Central memory CD4-positive, alpha-beta T cell (primary cell): ENCODE measurements at places on chromosomes 4 and X.

- peak; percentile 35 for DNase-seq
These were observed 9.0 kb upstream of the MAGEA8 start for GRCh38 chrX:149871940-149872339.

DNA sequence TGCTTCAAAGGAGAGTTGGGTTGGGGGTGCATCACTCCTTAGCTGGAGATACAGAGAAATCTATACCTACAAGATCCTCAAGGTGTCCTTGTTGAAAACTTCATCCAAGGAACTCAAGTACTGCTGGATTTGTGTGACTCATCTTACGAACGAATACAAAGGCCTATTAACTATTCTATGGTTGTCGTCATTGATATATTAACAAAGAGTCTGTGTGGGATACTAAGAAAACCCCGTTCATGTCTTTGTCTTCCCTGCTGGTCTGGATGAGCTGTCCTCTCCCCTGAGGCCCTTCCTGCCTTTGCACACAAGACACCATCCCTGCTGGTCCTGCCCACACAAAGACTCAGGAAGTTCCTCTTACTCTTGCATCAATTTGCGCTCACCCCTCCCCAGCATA, 54.9 kb upstream of the IRF2 start:
- no peak for DNase-seq

DNA sequence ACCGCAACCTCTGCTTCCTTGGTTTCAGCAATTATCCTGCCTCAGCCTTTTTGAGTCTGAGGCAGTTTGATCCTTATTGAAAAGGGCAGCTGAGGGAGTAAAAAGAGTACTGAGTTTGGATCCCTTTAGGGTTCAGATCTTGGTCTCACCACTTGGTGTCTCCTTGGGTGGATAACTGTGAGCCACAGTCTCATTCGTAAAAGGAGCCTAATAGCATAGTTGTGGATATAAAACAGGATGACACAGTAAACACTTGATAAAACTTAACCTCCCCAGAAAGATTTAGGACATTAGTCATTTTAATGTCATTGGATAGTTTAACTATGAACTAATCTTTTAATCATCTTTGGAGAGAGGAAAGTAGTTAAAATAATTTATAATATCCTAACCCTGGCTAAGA, 173.0 kb downstream of the ANK2 start:
- no peak for DNase-seq

- no peak for DNase-seq
These were observed 117.5 kb downstream of the TSPAN7 start for GRCh38 chrX:38678821-38679220.

GRCh38 chr4:185357211-185357610, 38.5 kb downstream of the LRP2BP start:
- DNase-seq: no peak

DNA sequence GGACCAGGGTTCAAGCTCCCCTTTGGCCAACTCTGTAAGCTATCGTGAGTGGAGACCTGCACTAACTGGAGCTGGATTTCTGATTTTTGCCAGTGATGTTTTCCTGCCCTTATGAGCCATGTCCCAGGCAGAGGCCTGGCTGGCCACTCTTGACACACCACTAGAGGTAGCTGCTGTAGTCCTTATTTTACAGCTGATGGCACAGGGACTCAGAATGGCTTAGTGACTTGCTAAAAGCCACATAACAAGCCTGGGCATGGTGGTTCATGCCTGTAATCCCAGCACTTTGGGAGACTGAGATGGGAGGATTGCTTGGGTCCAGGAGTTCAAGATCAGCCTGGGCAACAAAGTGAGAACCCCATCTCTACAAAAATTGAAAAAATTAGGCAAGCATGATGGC, 33.4 kb downstream of the CYTL1 start:
- DNase-seq: no peak
